ENCODE measurements at places on chromosomes 11 and 22. TPM values are rescaled to one million over a fixed set of nuclear protein-coding genes. Genes with fewer than 3 reads are reported as not detected.

DNA sequence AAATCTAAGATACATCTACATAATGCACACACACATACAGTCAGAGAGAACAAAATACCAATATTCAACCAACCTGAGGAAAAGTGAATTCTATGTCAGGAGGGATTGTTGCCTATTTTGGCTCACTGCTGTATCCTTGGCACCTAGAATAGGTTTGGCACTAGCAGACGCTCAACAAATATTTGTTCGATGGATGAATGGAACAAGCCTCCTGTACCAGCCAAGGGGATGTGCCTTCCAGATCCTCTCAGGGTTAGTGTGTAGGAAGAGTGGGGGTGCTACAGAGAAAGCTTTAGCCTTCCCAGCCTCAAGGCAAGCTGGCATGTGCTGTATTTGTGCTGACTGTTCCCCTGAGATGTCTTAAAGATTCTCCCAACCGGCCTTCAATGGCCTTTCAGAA lies 23.3 kb upstream of the POU2AF1 start:
- no peak for DNase-seq

- peak; percentile 81 for DNase-seq
Observed at GRCh38 chr11:91239359-91239758, 985.3 kb upstream of the FAT3 start.

Gene OOSP1
- not detected for total RNA-seq

DNA sequence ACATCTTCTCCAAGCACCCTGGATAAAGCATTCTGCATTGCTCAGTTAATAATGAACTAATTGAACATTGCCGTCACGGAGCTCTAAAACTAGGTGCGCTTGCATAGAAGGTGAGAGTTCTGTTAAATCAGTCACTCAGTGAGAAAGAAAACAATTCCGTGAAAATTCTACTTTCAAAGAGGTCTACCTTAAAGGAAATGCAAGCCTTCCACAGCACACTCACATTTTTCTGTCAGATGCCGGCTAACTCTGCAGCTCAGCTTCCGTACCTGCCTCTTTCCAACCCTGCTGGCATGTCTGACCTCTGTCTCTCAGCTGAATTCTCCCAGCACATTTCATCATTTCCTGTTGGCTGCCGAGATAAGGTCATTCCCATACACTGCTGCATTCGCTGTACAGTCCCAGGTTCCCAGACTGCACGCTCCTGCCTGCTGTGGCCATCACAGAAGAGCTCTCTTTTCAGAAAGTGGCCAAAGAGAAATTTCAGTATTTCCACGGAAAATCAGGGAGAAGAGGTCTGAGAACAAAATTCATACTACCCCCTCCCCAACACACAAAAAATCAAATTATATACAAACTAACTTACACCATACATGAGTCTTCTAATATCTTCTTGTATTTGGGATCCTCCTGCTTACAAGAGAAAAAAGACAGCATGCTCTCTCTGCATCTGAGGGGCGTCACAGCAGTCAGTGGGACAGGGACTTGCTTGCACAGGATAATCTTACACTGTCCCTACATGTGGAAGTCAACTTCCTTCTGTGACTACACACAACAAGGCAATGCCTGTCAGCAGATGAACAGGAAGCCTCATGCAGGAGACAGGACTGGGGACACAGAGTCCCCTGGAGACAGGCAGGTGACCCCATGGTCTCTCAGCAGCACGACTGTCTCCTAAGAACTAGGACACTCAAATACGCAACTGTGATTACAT lies 55.1 kb downstream of the PACSIN2 start:
- peak; percentile 51 for DNase-seq

DNA sequence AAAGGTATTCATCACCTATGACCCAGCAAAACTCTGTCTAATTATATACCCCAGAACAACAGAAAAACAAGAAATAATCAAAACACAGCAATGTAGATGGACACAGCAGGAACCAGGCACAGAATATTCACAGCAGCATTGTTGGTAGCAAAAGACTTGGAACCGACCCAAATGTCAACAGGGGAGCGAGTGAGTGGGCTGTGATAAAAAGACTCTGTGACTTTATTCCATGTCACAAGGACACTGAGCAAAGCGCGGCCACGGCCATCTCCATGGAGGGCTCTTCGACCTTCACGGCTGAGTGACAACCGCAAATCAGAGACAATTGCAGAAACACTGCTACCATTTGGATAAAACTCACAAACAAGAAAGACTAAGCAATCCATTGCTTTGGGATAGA lies 1373.1 kb downstream of the TBC1D22A start:
- no peak for DNase-seq

Gene PDGFD
- 4.8 TPM for total RNA-seq

Gene PDE2A
- 1.9 TPM for total RNA-seq

DNA sequence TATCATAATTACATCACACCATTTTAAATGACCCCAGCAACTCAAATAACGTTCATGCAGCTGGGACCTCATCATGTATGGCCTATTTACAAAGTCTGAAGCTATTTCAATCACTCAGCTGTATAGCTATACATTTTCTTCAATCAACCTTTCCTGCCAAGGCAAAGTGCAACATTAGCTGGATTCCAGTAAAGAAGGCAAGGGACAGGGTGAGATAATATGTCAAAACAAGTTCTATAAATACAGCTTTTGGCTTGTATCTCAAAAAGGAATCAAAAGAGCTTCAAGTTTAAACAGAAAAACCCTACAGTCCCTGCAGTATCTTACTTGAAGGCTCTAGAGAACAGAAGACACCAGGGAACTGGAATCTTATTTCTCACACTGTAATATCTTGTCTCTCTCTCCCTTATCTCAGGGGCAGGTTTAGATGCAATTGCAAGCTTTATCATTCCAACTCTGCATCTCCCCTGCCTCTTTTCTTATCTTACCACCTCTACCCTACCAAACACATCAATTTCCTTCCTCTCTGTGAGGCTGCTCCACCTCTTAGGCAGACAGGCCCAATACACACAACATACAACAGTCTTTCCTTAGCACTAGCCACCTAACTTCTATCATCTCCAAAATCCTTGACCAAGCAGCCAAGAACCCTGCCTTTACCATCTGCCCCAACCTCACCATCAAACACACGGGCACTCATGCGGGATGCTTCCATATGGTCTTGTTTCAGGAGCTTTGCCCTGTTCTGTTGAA lies 34.5 kb downstream of the CELF1 start:
- no peak for DNase-seq

Gene SLC35E4
- 4.0 TPM for total RNA-seq

GRCh38 chr11:26779074-26779865 lies 57.4 kb upstream of the SLC5A12 start:
- DNase-seq, result no peak

Gene PITPNM1
- 91.7 TPM for total RNA-seq

Gene APOA4
- total RNA-seq, result 0.25 TPM

Gene TECTA
- total RNA-seq, result 0.99 TPM

GRCh38 chr11:34147581-34147980 lies 42.2 kb downstream of the NAT10 start:
- no peak for DNase-seq

Gene AQP11
- 1.8 TPM for total RNA-seq

DNA sequence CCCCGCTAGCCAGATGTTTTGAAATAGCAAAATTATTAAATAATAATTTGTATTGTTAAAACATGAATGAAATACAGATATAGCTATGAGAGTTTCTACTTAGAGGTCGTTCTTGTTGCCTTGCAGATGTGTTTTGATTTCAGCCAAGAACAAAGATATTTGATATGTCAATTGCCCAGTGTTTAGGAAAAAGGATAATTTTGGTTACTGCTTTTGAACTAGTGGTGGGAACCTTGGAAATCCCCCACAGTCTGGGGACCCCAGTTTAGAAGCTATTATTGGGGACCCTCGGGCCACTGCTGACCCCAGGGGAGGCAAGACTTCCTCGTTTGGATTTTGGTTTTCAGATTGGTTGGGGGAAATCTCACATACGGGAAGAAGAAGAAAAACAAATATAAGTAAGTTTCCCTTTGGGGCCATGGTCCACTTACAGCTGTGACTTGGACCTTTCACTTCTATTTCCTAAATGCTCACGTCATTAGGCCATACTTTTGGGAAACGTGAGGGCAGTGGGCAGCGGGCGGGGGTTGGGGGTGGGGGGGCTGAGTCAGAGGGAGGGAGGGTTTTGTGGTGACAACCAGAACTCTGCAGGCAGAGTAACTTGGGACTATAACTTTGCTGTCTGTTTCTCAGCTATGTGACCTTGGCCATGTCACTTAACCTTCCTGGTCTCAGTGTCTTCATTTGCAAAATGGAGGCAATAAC lies 37.0 kb downstream of the LDLRAD3 start:
- no peak for DNase-seq

- peak; percentile 53 for DNase-seq
Observed at GRCh38 chr11:121249039-121249663, 43.4 kb upstream of the SC5D start.

Gene NCF4
- not detected for total RNA-seq

Gene BATF2
- not detected for total RNA-seq

GRCh38 chr11:72782081-72782920 lies 11.5 kb downstream of the STARD10 start:
- DNase-seq, result peak; percentile 86

- DNase-seq, result no peak
Observed at GRCh38 chr11:45413156-45413858, 127.2 kb upstream of the SYT13 start.

Gene DCDC1
- total RNA-seq, result 3.2 TPM

DNA sequence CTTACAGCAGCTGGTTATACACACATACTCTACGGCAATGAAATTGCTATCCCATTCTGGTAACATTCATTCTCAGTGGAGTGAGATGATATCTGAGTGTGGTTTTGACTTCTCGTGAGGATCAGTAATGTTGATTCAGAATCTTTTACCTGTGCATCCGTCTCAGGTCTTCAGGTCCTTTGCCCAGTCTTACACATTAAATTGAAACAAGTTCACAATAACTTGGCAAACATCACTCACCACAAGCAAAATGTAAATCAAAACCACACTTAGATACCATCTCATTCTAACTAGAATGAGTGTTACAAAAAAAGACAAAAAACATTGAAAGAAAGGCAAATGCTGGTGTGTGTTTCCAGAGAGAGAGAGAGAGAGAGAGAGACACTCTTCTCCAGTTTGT lies 14.0 kb downstream of the RGL4 start:
- no peak for DNase-seq

Gene CNIH2
- total RNA-seq, result 3.8 TPM

DNA sequence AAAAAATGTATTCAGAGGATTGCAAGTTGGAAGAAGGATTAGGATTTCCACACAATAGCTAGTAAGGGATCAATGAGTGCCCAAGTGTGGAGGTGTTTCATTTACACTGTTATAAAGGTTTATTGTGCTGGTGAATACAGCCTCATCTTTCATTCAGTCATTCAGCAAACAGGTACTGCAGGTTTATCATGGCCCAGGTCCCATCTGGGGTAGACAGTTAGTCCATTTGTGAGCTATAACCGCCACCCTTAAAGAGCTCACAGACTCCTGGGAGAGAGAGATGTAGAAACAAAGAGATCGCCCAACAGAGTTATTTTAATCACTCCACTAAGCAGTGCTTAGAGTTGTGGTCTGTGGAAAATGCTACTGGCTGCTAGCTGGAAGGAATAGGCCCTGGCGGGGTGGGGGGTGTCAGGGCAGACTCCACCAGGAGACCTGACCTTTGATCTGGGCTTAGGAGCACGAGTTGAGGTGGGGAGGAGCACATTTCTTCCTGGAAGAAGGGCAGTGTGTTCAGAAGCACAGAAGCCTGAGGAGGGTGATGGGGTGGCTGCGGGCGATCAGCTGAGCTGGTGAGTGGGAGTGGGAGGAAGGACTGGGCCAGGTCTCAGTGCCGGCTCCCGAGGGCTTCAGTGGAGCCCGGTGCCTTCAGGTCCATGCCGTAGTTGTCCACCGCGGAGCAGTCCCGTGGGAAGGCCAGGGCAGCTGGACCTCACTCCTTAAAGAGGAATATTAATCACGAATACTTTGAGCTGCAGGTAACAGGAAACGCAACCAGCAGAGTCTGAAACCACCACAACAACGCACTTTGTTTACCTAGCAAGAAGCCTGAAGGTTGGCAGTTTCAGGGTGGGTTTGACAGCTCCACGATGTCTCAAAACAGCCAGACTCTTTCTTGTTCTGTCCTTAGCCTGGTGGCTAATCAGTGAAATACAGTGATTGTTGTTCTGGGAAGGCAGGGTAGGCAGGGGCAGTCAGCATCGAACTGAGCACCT lies 11.2 kb downstream of the TOM1 start:
- no peak for DNase-seq

Gene OSM
- not detected for total RNA-seq

DNA sequence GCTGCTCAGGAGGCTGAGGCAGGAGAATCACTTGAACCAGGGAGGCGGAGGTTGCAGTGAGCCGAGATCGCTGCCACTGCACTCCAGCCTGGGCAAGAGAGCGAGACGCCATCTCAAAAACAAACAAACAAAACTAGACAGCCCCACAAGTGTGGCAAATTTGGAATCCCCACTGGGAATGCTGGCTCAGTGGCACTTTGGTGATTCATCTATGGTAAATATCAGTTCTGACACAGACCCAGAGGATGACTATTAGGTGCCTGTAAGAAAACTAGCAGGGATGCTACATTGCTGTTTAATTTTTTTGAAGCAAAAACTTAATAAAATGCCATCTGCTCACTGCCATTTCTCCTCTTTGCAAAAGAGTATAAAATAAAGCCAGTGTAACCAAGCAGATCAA lies 107.9 kb downstream of the NAT10 start:
- DNase-seq, result no peak

GRCh38 chr11:23166376-23166775 lies 306.1 kb upstream of the CCDC179 start:
- no peak for DNase-seq

Gene ISX
- total RNA-seq, result not detected

DNA sequence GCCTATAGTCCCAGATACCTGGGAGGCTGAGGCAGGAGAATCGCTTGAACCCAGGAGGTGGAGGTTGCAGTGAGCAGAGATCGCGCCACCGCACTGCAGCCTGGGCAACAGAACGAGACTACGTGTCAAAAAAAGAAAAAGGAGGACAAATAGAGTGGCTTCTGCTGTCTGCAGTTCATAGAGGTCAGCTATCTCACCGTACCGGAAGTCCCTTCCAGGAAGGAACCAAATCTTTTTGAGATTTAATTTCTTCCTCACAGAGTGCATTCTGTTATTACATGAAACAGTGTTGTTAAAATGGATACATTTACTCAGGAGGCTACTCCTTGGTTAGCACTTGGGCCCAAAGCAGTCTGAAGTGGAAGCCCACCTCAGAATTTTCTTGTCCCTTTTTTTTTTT lies 33.4 kb downstream of the FAM118A start:
- DNase-seq, result no peak

DNA sequence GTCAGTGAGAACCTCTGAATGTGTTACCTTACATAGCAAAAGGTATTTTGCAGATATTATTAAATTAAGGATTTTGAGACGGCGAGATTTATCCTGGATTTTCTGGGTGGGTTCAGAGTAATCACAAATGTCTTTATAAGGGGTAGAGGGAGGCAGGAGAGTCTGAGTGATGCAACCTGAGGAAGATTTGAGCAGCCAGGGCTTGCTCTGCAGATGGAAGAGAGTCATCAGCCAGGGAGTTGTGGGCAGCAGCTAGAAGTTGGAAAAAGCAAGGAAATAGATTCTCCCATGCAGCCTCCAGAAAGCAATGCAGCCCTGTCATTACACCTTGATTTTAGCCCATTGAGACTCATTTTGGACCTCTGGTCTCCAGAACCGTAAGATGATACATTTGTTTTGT lies 4.1 kb upstream of the WDR74 start:
- DNase-seq, result no peak

All from endodermal cell (in vitro differentiated cells).